Renal pelvis (tissue), 12 donors: ENCODE measurements at places on chromosomes 2 and 18. TPM values are rescaled to one million over a fixed set of nuclear protein-coding genes. Genes with fewer than 3 reads are reported as not detected.

GRCh38 chr2:119753041-119753929, 6.4 kb upstream of the PTPN4 start:
- peak; percentile 39 for DNase-seq

DNA sequence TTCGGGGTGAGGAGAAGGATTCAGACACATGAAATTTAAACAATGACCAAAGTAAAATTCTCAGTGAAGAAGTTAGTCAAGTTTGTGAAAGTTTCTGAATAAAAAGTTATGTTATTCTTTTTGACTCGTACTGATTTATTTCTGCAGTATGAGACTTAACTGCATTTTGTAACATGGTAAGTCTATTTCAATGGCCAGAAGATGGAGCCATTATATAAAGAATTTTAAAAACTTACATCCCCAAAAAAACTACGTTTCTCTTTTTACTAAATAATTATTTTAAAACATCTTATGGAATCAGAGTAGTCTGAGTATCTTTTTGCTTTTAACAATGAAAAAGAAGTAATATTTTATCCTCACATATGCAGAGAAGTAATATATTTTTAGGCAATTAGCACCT, 51.4 kb upstream of the SCN1A start:
- no peak for DNase-seq

The OTOF gene
- polyA plus RNA-seq = 0.21 TPM

The LONRF2 gene
- 1.9 TPM for polyA plus RNA-seq

DNA sequence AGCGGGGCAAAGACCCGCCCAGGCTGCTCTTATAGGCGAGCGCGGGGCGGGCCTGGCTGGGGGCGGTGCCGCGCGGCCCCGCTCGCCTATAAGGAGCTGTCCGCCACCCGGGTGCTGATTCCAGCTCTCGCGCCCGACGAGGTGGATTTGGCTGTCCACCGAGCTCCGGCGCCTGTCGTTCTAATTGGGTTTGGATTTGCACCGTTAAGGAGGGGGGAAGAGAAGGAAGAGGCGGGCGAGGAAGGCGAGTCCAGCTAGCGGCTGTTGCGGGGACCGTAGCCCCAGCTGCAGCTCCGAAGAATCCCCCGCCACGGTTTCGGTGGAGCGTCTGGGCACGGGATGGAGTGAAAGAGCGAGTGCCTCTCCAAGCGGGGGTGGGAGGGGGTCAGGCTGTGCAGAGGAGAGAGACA, at the start of gene CNTNAP5:
TSS of gene CNTNAP5 (plus strand) at position 117 of the 410 bp plus-strand sequence. CDS start 364 bp downstream, outside the sequence.
- DNase-seq = peak; percentile 73

DNA sequence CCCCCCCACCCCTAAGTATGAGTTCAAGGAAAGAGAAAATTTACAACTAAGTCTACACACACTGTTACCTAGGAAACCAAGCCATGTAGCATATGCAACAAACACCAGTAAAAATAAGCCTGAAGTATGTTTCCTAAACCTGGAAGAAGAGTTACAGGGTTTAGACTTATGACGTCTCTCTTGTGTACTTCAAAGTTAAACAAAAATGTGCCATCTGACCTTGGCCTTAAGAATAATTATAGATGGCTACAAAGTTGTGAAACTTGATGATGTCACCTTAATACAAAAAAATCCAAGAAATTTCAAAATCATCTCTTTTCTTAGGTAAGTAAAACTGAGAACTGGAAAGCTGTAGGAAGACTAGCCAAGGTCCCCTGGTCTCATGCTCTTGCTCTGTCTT, 297.6 kb upstream of the NRXN1 start:
- no peak for DNase-seq

DNA sequence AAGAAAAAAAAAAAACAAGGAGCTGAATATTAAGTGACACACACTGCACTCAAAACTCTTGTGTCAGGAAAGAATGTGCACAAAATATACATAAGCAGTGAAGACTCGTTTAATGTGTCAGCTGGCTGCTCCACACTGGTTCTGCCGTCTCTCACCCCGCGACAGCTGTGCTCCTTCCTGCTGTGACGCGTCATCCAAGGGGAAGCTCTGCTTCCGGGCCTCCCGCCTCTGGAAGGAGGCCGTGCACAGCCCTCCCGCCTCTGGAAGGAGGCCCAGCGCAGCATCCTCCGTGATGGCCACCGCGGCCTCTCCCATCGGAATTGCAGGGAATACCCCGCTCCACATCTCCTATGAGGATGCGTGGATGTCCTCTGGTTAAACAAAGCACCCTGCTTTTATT, 151.0 kb downstream of the HDAC4 start:
- peak; percentile 87 for DNase-seq

The TDRD15 gene
- polyA plus RNA-seq = 0.04 TPM
